ENCODE measurements at places on chromosomes 4 and X.

- DNase-seq, result no peak
These were observed 118.6 kb downstream of the LRBA start for GRCh38 chr4:150896497-150896896.

- DNase-seq, result no peak
These were observed 11.3 kb downstream of the HMX1 start for GRCh38 chr4:8860096-8860891.

- no peak for DNase-seq
These were observed 7.9 kb downstream of the SMIM31 start for GRCh38 chr4:164761746-164762275.

- no peak for DNase-seq
These were observed 3.8 kb upstream of the SERPINA7 start for GRCh38 chrX:106042296-106042695.

- no peak for DNase-seq
These were observed 208.5 kb upstream of the CASK start for GRCh38 chrX:42131856-42132255.

DNA sequence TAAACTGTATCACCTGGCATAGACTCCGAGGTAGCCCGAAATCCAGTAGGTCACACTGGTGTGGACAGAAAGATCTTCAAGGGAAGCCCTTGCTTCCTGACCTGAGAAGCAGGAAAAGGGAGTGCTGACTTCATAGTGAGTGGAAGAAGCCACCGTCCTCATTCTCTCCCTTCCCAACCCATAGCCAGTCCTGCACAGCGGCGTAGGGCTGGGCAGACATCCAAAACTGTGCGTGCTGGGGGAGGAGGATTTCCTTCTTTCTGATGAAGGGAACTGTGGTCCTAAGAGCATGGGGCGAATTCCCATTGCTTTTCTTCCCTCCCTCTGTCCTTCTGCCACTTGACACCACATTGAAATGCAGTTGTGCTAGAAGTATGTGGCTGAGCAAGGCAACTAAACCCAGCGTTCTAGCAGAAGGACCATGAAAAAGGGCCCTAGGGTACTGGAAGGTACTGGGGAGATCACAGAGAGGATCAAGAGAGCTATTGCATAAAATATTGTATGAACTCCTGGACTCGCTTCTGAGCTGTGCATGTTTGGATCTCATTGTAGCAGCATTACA lies 66.9 kb downstream of the STOX2 start:
- DNase-seq, result no peak

GRCh38 chrX:6184900-6185515 lies 43.7 kb downstream of the NLGN4X start:
- no peak for DNase-seq

DNA sequence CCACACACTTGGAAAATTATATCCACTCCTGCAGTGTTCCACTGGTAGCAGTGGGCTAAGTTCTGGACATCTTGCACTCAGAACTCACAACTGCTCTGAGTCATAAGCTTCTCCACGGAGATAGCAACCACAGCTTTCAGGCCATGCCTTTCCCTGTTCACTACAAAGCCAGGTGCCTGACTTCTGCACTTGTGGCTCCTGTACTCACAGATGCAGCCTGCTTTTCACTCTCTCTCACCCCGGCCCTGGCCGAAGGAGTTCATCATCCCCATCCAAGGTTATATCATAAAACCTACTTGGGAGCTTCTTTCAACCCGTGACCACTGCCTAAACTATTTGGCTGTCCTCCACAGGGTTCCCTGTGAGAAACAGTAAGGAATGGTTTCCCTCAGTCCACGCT lies 999.4 kb downstream of the GLUD2 start:
- no peak for DNase-seq

DNA sequence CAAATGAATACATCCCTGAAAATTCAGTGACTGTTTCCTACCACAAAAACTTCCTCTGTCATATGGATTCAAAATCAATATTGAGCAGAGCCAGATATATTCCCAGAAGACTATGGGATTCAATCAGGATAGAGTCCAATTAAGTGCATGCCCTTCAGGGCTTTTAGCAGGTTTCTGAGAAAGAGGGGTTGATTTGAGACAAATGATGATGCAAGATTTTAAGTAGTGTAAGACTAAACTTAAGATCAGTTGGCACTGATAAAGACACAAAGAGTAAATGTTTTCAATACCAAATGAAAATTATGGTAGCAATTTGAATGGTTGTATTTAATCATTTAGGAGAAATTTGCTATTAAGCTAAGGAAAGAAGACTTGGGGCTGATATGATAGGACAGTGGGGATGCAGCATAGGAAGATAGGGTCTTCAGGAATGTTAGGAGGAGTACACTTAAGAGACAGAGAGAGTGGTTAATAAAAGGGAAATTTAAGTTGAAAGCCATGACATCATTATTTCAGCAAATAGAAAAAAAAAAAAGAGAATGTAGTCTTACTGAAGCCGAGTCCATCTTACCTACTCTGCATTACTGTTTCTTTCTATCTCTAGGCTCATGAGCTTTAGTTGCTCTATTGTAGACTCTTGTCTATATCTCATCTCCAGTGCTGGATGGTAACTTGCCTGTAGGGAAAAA lies 32.0 kb upstream of the XK start:
- DNase-seq, result no peak

DNA sequence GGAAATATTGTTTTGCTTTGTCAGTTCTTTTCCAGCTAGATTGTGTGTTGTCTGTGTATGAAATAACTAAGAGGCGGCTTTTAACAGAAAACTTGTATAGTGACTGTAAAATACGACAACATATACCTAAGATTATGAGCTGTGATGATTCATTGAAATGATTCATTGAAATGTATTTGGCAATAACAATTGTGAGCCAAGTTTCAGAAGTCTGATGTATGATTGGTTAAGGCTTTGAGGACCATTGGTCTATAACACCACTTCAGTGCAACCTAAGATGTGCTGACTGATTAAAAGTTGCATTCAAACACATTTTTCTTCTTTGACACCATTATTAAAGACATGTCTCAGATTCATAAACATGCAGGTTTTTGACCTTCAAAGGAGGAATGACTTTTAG lies 76.6 kb downstream of the PTPN13 start:
- no peak for DNase-seq

GRCh38 chr4:82284858-82285805 lies 88.7 kb downstream of the HNRNPD start:
- DNase-seq, result peak; percentile 97

DNA sequence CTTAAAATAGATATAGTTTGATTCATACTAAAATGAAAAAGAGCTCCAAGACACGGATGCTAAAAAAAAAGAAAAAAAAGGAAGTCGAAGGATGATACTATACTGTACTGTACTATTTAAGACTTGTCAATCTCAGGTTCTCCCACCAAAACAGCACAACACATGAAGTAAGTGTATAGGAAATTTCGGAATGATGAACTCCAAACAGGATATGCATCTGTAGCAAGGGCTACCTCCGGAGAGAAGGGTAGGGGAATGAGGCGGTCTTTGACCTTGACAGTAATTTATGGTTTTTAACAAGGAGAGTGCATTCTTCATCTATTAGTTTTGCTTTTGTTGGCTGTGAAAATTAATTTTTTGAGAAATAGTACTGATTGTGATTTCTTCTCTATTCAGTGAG lies 541 bp upstream of the FIP1L1 start:
- no peak for DNase-seq

- no peak for DNase-seq
These were observed 54.4 kb downstream of the PPP3CA start for GRCh38 chr4:101292901-101293300.

DNA sequence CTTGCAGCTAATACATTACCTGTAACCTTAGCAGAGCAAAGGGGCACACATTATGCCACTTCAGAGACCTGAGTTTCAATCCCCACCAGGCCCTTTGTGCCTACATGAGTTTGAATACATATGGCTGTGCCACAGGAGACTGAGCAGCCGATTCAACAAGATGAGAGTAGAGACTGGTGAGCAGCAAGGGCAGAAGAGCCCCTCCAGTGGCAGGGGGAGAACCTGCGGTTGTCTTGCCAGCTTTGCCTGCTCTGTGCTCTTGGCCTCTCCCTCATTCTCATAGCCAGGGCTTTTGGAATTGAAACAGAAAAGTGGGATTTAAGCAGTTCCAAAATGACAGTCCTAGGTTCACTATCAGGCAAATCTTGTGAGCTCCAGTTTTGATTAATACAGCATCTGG lies 52.3 kb upstream of the CLNK start:
- DNase-seq, result no peak

- DNase-seq, result no peak
These were observed 5.0 kb downstream of the LNX1 start for GRCh38 chr4:53586121-53586816.

DNA sequence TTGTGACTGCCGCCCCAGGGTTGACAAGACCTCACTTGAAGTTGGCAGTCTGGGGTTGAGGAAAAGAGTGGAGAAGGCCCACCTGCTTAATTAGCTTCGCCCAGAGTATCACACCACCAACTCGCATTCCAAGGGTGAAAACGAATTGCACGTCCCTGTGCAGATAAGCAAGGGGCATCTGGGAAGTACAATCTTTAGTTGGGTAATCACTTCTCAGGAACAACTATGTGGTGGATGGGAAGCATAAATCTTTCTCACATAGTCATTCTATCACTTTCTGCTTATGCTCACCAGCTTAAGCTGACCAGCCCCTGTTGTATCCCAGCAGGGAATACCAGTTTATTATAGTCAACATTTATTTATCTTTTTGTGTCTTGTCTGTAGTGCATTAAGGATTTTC lies 14.3 kb downstream of the SPCS3 start:
- DNase-seq, result no peak

GRCh38 chr4:129379429-129379828 lies 283.5 kb downstream of the C4orf33 start:
- no peak for DNase-seq

DNA sequence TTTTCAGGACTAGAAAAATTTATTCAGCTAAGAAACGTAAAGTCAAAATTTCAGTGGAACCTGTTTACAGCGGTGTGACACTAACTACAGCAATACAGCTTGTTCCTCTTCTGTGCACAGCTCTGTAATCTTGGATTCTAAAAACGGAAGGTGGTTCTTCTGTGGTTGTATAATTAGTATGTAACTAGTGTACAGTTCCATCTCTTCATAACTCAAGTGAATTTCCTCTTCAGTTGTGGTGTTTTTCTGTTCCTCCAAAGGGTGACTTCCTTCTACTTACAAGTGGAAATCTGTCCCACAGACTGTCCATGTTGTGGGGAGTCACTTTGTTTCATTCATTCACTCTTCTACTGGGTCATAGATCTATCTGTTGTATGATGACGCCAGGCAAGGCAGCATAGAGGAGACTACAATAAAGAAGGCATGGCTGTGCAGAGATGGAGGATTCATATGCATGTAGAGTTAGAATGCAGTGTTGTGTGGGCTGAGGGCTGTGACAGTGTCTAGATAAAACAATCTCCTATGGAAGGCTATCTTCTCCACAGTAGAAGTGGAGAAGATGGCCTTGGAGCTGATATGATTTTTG lies 5.4 kb downstream of the DAPP1 start:
- no peak for DNase-seq

DNA sequence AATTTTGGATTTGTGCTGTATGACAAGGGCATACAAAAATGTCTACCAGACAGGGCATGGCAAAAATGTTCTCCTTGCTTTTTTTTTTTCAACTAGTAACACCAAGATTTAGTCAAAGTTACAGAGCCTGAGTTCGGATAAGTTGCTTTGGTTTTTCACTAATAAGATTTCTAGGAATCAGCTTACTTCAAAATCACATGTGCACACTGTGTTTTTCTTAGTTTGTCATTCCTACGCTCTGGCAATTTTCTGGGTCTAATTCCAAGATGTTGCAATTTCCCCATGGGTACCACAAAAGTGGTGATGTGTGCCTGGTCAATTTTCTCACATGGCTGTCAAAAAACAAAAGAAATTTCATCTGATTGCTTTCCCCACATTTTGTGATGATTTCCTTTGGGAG lies 6.3 kb downstream of the C1QTNF7 start:
- no peak for DNase-seq

DNA sequence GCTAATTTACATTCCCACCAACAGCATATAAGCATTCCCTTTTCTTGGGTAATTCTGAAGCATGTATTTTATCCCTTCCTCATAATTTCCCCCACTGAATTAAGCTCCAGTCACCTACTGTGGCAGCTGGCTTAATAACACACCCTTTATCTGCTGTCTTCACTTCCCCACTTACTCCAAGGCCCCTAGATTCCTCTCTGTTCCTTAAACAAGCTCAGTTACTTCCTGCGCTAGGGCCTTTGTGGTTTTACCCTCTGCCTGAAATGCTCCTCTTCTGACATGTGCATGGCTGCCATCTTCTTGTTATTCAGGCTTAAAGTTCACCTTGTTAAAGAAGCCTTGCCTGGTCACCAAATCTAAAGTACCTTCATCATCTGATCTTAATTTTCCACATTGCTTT lies 47.2 kb upstream of the RPS6KA3 start:
- DNase-seq, result no peak

DNA sequence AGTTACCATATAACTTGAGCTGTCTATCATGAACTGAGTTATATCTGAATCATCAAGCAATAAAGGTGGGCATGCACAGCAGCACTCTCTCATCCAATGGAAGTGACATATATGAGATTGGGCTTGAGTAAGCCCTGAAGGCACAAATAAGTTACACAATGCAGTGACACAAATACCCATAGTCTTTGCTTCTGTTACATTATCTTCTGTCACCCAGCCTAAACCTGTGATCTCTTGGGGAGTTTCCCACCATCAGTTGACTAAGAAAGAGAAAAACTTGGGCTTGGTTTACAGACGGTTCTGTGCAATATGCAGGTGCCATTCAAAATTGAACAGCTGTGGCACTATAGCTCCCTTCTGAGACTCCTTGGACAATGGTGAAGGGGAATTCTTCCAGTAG lies 138.8 kb upstream of the IL15 start:
- DNase-seq, result no peak

GRCh38 chrX:65697915-65698796 lies 30.7 kb downstream of the MSN start:
- DNase-seq, result no peak

GRCh38 chrX:147962476-147962875 lies 18.7 kb upstream of the FMR1NB start:
- no peak for DNase-seq

DNA sequence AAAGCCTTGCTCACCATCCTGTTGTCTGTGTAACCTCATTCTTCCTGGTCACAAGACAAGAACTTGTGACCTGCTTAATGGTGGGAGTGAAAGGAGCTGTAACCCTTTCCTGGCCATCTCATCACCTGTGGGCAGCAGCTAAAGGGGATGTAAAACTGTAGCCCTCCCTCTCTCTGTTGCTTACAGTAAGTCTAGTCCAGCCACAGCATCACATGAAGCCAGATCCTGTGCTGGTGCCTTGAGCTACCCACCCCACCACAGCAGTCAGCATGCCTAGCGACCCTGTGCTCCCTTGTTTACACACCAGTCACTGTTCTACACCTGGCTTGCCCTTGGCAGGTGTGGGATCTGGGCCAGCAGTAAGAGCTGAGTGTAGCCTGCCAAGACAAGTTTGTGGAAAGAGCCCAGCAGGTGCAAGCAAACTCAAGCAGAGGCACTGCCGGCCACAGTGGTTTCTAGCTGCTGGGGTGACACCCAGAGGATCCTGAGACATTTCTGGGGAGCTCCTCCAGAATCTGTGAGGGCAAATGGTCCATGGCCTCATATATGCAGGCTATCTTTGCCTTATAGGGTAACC lies 41.0 kb downstream of the UGT2B28 start:
- no peak for DNase-seq

GRCh38 chrX:10393899-10394298 lies 226.5 kb downstream of the MID1 start:
- DNase-seq, result no peak

Data from renal cortex interstitium (tissue), 15 donors.